ENCODE measurements at places on chromosomes 16 and 17.
A peak's percentile ranks its signal among the peaks of the same experiment; 100 is the strongest.

GRCh38 chr16:66502020-66502913 lies 47.7 kb downstream of the TK2 start:
- no peak for DNase-seq

GRCh38 chr17:49045376-49045775 lies 48.2 kb downstream of the IGF2BP1 start:
- no peak for DNase-seq

DNA sequence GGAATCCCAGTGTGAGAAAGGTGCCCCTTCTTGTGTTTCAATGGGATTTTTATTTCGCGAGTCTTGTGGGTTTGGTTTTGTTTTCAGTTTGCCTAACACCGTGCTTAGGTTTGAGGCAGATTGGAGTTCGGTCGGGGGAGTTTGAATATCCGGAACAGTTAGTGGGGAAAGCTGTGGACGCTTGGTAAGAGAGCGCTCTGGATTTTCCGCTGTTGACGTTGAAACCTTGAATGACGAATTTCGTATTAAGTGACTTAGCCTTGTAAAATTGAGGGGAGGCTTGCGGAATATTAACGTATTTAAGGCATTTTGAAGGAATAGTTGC lies 567 bp downstream of the UBB start:
- DNase-seq, result no peak

DNA sequence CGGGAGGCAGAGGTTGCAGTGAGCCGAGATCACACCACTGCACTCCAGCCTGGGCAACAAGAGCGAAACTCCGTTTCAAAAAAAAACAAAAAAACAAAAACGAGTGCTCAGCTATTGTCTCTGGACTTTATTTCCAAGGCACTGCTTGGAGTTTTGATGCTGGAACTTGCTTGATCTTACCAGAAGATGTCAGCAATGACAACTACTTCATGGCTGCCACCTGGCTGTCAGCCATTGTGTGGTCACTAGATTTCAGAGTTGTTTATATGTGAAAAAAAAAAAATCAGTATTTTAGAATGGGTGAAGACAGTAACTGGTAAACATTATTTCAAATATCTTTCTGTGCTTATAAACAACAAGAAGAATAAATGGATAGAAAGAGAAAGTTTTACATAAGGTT lies 26.3 kb upstream of the OR4D1 start:
- DNase-seq, result peak; percentile 20

DNA sequence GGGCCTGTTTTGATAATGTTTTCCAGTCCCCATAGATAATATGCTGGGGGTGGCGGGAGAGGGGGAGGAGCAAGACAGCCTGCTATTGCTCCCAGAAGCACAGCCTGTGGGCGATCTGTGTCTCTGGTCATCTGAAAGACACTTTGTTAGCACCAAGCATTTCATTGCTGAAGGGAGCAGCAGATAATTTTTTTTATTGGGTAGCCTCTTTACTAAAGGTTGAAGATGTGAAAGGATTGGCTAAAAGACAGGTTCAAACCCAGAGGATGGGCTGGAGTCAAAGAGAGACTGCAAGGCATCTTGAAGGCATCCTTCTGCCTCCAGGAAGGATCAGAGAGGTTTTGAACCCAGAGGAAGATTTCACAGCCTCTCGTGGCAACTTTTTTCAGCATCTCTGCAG lies 60.6 kb downstream of the C17orf67 start:
- no peak for DNase-seq

DNA sequence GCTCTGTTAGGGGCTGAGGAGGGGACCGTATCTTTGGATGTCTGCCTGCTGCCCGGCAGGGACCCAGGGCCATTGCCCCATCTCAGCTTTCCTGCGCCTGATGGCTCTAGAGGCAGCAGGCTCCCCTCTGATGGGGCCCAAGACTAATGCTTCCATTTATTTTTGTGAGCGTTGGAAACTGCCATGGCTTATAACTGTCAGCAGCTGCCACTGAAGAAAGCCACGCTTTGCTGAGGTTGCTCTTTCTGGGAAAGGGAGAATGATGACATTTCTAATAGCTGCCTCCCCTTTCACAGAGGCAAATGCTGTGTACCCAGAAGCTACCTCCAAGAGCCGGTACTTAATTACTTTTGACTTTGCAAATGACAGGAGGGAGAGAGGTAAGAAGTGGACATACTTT lies 103.8 kb downstream of the HAPSTR1 start:
- DNase-seq, result no peak

DNA sequence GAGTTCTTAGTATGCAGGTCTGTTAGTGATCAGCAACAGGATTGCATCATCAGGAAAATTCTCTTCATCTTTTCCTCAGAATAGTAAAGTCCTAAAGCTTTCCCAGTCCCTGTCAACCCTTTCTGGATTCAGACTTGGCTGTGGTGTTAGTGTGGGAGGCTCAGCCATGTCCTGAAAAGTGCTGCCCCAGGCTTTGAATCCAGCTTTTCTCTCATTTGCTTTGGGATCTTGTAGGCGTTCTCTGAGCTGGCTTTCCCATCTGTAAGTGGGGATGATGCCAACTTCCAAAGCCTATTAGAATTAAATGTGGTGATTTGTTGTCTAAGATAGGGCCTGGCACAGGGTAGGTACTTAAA lies 3.0 kb downstream of the ALKBH5 start:
- no peak for DNase-seq

DNA sequence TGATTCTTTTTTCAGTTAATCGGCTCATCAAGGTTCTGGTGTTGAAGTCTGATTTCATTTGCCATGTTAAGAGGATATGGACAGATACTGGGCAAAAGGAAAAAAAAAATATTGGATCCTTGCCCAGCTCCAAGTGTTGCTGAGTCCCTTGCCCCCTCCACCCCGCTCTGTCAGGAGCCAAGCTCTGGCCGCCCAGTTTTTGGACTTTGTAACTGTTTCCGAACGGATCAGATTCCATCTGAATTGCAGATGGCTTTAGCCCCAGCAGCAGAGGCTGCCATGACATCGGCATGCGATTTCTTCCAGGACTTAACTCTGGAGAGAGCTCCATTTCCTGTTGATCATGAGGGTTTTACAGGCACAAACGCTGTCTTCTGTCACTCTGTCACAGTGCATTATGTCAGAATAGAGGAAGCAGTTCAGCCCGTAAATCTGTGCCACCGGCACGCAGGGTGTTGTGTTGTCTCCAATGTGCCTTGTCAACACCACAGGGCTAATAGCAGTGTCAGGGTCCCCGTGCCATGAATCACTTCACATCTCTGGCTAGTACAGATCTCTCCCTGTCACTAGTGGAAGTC lies 615.6 kb downstream of the MAF start:
- DNase-seq, result no peak

DNA sequence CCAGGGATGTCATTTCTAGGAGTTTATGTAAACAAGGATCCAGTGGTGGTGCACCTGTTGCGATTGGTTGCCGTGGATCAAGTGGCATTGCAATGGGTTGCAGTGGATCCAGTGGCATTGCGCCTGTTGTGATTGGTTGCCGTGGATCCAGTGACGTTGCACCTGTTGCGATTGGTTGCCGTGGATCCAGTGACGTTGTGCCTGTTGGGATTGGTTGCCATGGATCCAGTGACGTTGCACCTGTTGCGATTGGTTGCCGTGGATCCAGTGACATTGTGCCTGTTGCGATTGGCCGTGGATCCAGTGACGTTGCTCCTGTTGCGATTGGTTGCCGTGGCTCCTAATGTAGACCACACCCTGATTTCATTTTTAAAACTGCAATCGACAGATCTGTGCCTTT lies 56.2 kb upstream of the CRISPLD2 start:
- DNase-seq, result no peak

DNA sequence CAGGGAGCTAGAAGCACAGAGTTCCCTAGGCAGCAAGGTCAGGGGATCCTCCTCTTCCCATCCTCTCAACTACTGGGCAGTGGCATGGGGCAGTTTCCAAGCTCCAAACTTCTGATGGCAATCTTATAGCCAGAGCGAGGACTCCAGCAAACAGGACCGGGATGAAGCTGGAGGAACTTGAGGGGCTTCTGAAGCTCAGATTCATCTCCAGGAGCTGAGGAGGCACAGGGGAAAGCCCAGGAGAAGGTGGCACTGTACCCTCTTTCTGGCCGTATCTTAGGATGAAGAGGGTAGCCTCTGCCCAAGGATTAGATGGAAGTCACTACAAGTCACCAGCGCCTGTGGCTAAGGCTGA lies 50.0 kb upstream of the RPL38 start:
- DNase-seq, result no peak

- DNase-seq, result no peak
Observed at GRCh38 chr16:52404546-52404945, 142.4 kb downstream of the TOX3 start.

- no peak for DNase-seq
Observed at GRCh38 chr17:64732336-64733006, 70.4 kb upstream of the SMURF2 start.

DNA sequence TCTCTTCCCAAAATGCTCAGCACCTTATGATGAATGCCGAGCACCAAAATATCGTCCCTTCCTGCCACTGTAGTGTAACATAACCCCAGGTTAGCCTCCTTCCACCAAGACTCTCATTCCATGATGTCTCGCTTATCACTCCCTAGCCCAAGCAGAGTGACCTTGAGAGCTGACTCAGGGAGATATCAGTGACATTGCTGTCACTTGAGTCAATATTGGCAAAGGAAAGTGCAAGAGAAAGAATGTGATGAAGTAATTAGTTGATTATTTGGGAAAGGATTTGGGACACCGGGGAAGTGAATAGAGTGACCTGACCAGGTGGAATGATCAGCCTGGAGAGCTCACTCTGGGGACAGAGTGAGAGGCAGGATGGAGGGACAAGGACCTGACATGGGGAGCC lies 2.6 kb upstream of the ANKFN1 start:
- DNase-seq, result no peak

DNA sequence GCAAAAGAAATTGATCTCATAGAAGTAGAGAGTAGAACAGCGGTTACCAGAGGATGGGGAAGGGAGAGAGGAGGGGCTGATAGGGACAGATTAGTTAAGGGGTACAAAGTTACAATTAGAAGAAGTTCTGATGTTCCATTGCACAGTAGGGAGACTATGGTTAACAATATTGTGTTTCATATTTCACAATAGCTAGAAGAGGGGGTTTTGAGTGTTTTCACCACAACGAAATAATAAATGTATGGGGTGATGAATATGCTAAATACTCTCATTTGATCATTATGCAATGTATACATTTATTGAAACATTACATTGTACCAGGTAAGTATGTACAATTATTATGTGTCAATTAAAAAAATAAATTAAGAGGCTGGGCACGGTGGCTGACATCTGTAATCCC lies 291.2 kb upstream of the KCNJ16 start:
- DNase-seq, result no peak

DNA sequence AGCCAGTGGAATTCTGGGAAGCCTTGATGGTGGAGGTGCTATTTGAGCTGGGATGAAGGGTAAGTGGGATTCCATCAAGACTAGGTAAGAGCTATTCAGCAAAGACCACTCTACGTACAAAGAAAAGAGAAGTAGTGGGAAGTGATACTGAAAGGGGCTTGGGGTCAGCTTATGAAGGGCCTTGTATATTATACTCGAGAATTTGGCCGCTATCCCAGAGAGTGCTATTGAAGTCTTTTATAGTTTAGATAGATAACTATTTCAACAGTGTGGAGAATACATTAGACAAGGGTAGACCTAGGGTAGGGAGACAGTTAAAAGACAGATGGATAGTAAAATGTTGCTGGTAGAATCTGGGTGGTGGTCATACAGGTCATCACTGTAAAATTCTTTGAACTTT lies 10.3 kb downstream of the DNAH2 start:
- DNase-seq, result no peak

DNA sequence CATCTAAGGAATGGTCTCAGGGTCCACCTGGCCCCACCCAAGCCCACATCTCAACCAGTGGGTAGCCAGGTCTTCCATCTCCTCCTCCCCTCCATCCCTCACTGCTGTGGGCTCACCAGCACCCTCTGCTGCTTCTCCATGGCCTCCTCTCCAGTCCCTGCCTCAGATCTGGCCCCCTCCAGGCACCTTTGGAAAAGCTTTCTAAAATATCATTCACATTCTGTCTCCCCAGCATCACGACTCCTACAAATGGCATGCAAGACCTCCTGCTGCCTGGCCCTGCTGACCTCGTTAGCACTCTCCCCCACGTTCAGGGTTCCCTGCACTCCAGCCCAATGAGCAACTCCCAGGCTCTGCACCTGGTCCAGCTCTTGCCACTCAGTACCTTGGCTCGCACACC lies 13.7 kb downstream of the GLP2R start:
- no peak for DNase-seq

GRCh38 chr17:2755891-2756724 lies 6.7 kb upstream of the CCDC92B start:
- DNase-seq, result no peak

DNA sequence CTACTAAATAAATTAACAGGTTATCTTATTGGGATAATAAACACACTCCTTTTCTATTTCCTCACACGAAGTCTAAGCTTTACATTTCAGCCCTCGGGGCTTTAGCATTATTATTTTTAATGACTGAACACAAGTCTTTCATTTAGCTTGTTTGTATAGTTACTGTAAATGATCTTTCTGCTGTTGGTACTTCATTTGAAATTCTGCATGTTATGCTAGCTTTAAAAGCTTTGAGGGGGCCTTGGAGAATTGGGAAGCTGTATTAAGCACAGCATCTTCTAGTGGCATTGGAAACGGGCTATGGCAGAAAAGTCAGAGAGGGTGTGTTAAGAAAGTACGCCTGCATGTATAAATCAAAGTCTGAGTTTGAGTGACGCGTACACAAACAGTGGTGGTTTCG lies 243.7 kb downstream of the FTO start:
- DNase-seq, result no peak

DNA sequence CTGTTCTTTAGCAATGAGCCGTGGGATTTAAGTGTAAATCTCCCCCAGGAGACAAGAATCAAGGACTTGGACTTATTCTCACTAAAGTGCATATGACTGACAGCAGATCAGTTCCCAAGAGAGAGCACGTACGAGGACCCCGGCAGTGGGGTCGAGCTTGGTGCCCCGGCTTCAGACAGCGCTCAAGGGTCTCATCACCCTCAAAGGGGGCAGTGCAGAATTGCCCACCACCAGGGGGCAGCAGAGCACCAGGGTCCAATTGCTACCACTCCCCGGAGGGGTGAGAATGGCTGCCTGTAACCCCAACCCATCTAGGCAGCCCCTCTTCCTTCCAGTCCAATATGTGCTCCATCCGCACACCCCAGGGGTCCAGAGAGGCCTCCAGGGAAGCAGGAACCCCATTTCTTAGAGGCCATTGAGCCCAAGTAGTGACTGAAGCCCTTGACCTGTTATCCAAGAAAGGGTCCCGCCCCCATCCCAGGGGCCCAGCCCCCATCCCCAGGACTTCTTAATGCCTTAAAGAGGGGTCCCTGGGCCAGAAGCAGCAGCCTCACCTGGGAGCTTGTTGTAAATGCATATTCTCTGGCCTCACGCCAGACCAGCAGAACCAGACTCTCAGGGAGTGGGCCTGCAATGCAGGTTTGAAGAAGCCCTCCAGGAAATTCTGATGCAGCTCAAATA lies 86.1 kb downstream of the ZDHHC7 start:
- peak; percentile 23 for DNase-seq

DNA sequence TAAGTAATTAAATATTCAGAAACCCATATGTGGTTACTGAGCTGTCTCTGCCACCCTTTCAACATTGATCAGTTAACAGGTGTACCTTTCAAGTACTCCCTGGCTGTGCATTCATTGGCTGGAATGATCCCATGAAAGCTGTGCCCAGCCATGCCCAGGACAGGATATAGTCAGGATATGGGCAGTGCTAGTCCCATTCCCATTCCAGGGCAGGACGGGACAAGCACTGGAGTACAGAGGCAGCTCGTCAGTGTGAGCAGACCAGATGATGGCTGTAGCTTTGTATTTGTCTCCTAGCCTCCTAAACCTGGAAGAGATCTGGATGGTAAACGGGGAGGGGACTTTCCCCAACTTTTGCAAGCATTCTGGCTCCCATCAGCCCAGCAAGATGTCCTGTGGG lies 22.5 kb downstream of the HEATR3 start:
- no peak for DNase-seq

All from NT2/D1 (cell line).